ENCODE measurements at places on chromosomes 12 and 14. TPM values are rescaled to one million over a fixed set of nuclear protein-coding genes. Genes with fewer than 3 reads are reported as not detected.

ARHGAP5 gene
- total RNA-seq: 338 TPM

TTLL5 gene
- total RNA-seq: 46.4 TPM

C12orf50 gene
- total RNA-seq: 0.26 TPM

RNF10 gene
- total RNA-seq: 86.6 TPM

TOMM20L gene
- total RNA-seq: not detected

- no peak for DNase-seq
Observed at GRCh38 chr12:39440781-39441180, 2.1 kb downstream of the KIF21A start.

- DNase-seq: no peak
Observed at GRCh38 chr12:8698132-8698851, 501 bp downstream of the RIMKLB start.

DNA sequence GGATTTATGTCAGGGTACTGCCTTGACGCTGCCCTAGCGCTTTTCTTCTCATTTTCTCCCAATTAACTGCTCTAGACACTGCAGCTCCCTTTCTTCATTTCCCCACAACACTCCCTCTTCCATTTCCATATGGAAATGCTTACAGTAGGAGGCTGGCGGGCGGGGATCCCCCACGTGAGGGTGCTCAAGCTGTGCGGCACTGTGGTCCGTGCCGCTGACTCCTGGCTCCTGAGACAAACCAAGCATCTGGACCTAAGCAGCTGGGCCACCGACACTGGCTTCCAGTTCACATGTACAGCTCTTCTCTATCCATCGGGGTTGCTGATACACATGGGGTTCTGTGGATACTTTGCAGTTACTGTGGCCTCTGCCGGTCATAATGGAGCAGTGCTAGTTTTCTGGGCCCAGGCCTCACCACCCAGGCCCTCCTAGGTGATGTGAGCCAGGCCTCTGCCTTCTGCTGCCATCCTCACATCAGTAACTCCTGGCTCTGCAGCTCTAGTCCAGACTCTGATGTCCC, 20.2 kb downstream of the TCHP start:
- DNase-seq: no peak

- no peak for DNase-seq
Observed at GRCh38 chr12:41205070-41205709, 17.1 kb downstream of the PDZRN4 start.

GRCh38 chr14:25056688-25057078, 6.7 kb upstream of the STXBP6 start:
- no peak for DNase-seq

- DNase-seq: no peak
Observed at GRCh38 chr12:19206493-19207077, 77.1 kb downstream of the PLEKHA5 start.

DNA sequence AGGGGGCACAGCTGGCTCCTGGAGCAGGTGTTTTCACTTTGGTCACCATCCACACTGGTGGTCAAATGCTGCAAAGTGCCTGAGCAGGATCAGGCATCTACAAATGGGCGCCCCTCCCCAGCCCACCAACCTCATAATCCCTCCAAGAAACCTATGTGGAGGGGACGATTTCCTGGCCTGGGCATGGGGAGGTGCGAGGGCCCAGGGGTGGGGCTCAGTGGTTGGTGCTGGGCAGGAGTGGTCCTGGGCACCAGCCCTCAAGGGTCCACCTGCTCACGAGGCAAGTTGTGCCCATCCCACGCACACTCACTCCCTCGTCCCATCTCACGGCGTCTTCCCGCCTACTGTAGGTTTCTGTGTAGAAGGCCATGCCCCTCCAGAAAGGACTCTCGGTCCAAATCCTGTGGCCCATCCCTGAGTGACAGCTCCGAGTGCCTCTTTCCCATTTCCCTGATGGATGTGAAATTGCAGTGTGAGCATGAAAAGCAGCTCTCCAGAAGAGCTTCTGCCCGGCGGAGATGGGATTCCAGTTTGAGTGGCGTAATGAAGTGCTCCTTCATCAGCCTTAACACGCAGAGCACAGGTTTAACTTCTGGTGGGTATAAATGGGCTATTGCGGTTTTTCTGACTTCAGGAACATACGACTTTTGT, 36.9 kb downstream of the SLC15A4 start:
- DNase-seq: no peak

DNA sequence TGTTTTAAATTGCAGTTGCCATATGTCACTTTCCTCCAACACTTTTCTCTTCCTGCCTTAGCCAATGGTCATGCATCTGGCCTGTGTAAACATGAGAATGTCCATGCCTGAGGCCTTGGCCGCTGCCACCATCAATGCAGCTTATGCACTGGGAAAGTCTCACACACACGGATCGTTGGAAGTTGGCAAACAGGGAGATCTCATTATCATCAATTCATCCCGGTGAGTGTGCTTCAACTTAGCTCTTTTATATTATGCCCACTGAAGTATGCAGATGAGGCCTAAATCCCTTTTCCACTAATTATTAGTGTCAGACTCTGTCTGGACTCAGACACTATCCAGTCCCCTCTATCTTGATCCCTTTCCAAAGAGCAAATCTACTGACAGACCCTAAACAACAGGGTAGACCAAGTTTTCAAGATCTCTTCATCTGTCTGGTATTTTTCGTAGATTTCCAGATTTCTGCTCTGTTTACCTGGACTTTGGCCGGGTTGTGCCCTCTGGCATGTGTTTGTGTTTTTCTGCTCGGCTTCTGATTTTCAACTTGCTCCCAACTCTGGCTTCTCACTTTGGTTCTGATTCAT, 23.2 kb downstream of the AMDHD1 start:
- DNase-seq: no peak

GRCh38 chr14:61385002-61385685, 63.8 kb downstream of the PRKCH start:
- DNase-seq: no peak

GRCh38 chr12:68222326-68222725, 3.3 kb downstream of the IL26 start:
- no peak for DNase-seq

DNA sequence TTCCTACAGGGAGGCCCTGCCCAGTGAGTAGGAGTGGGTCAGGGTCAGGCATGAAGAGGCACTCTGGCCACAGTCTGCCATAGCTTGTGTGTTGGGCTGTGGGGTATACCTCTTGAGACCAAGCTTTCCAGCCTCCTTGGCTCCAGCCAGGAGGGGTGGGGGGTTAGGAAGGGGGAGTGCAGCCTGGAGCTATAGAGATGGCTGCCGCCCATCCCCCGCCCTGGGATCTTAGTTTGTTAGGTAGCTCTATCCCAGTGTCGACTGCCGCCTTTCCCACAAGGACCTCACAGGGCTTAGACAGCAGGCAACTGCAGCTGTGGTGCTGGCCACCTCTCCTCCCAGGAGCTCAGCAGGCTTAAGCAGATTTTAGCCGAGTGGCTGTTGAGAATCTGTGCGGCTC, 216.4 kb downstream of the PLCZ1 start:
- DNase-seq: no peak

- DNase-seq: no peak
Observed at GRCh38 chr12:106582641-106583230, at the start of gene RFX4. Gene RFX4 (plus strand): TSS chr12:106583004. CDS start chr12:106583321, 317 bp downstream.

- DNase-seq: peak; percentile 29
Observed at GRCh38 chr12:56931474-56931978, 2.7 kb downstream of the SDR9C7 start.

All from urinary bladder (tissue), 4 donors.